ENCODE measurements at places on chromosomes 11 and 22.

DNA sequence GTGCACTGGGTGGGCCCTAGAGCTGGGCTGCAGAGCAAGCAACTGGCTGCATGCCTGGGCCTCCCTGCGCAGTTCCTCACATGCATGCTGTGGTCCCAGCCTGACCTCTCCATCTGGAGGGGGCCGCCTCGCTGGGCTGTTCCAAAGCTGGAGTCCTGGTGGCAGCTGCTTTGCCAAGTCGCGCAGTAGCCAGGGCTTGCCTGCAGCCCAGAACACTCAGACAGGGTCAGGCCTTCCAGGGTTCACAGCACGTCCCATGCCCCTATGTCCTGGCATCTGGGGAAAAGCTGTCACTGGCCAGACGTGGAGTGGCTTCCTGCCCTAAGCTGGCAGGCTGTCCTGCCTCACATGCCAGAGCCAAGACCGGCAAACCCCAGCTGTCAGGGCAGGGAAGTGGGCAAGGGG, 16.5 kb upstream of the CDC42EP2 start:
- DNase-seq: no peak

GRCh38 chr11:28049338-28050216, 58.4 kb downstream of the KIF18A start:
- DNase-seq: no peak

GRCh38 chr11:41307296-41308080, 152.0 kb downstream of the LRRC4C start:
- DNase-seq: no peak

DNA sequence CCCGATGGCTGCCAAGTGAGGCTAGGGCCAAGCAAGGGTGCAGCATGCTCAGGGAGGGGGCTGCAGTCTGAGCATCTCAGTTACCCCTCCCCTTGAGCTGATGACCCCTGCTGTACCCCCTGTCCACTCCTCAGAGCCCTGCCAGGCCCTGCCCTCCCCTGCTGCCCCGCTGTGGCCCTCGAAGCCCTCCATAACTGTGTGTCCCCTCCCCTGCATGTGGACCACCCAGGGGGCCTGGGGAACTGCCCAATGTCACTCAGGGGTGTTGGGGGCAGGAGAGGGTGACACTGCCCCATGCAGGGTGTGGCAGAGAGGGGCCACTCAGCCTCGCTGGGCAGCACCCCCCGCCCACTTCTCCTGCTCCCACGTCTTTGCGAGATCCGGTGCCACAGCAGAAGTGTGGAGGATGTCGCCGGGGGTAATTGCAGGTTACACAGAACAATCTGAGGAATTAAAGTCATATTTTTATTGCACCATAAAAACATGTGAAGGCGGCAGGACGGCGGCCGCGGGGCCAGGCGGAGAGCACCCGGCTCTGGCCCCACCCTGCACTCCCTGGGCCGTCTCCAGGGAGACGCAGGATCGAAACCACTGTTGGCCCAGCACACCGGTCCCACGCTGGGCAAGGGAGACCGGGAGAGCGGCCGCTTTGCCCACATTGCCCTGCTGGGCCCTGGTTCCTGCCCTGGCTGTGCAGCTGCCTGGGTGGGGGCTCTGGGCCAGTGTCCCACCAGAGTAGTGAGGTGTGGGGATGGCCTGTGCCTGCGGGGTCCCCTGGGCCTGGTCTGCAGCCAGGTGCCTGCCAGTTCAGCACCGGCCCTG, 18.7 kb upstream of the GNB1L start:
- peak; percentile 1 for DNase-seq

DNA sequence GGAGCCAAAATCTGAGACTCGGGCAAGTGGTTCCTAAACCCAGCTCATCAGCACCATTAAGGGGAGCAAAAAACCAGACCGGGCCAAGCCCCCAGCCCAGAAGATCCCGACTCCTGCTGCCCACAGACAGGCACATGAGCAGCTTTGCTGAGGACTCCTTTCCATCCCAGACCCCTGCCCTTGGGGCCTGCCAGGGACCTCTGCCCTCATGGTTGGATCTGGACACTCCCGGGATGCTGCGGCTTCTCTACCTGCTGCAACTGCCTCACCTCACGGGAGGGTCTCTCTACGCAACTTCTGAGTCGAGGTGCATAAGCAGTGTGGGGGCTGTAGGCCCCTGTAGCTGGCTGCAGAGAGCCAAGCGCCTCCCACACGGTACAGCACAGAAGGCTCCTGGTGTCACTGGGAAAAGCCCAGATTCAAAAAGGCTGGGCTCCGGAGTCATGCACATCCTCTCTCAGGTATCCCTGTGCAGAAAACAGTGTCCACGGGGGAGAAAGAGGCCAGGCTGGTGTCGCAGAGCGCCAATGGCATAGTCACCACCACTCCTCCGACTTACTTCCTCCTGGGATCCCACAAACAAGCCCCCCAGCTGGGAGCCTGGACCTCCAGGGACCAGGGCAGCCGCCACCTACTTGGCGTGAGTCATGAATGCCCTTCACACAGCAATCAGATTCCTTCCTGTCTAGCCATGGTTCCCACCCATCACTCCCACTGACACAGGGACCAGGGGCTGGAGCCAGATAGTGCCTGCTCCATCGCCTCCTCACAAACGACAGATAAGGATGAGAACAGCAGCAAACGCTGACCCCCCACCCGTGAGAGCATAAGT, 122.1 kb downstream of the BCR start:
- DNase-seq: no peak

GRCh38 chr22:47309476-47309875, 547.0 kb downstream of the TBC1D22A start:
- no peak for DNase-seq

DNA sequence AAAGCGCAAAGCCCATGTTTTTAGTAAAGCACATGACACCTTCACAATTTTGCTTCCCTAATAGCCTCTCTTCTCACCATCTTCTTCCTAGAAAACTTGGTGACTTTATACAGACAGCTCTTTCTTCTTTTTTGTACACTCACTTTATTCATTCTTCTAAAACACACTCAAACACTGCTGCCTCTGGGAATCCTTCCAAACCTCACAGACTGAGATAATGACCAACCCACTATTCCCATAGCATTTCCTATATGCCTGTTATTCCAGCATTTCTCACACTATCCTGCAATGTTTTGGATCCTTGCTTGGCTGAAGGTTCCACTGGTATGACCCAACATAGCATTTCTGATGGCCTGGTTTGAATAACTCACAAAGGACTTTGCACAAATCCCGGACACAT, 442.1 kb upstream of the CCDC90B start:
- no peak for DNase-seq

- no peak for DNase-seq
Observed at GRCh38 chr11:104870910-104871309, 27.4 kb downstream of the CASP12 start.

- no peak for DNase-seq
Observed at GRCh38 chr22:20904008-20904979, 12.9 kb upstream of the CRKL start.

Data from stimulated activated CD4-positive, alpha-beta T cell treated with anti-CD3 and anti-CD28 coated beads, Interleukin-4, amount 100 ng/mL, for 1 hour (primary cell).